ENCODE measurements at places on chromosomes 2 and 18. TPM values are rescaled to one million over a fixed set of nuclear protein-coding genes. Genes with fewer than 3 reads are reported as not detected.

DNA sequence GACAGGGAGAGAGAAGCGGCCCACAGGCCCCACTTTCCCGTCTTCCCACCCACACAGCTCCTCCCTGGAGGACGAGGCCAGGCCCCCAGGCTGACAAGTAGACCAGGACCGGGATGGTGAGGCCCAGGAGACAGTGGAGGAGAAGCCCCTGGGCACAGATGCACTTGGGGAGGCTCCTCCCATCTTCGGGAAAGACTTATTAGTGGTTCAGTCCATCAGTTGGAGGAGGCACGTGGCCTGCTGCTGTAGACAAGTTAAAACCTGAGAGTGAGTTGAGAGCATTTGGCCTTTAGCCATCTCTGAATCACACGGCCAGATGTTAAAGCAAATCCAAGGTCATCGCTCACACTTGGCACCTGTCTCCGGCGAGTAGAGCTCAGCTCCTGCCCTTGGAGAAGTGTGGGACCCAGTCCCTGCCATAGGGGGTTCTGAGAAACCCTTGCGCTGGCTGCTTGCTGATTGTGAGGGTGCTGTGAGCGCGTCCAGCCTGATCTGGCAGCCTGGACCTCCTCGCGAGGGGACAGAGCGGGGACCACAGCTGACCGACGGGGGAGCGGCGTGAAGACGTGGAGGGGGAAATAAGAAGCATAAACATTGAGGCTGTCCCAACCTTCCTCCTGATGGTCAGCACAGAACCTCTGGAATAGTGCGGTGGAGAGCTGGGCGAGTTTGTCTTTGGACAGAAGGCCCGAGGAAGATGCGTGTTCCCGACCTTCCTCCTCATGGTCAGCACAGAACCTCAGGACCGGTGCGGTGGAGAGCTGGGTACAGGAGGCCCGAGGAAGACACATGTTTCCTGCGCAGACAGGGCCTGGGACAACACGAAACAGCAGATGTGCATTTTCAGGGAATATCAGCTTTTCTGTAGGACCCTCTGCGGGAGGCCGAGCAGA, 24.7 kb upstream of the ALLC start:
- DNase-seq, result no peak

DNA sequence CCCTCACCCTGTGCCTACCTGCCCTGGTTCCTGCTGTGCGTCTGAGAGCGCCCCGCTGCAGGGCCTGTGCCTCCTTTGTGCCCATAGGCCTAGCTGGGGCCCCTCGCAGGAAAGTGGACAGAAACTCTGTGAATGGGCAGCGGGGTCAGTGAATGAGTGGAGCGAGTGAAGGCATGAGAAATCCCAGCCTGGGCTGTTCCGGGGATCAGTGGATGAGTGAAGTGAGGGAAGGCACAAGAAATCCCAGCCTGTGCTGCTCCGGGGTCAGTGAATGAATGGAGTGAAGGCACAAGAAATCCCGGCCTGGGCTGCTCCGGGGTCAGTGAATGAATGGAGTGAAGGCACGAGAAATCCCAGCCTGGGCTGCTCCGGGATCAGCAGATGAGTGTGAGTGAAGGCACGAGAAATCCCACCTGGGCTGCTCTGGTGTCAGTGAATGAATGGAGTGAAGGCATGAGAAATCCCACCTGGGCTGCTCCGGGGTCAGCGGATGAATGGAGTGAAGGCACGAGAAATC, 2.0 kb downstream of the COLEC11 start:
- DNase-seq, result no peak

- DNase-seq, result no peak
Measured at GRCh38 chr2:241768251-241768711, 8.3 kb upstream of the GAL3ST2 start.

GRCh38 chr18:27942706-27943105, 234.2 kb downstream of the CDH2 start:
- DNase-seq, result no peak

- DNase-seq, result no peak
Measured at GRCh38 chr2:141068053-141068682, 1062.6 kb downstream of the LRP1B start.

DNA sequence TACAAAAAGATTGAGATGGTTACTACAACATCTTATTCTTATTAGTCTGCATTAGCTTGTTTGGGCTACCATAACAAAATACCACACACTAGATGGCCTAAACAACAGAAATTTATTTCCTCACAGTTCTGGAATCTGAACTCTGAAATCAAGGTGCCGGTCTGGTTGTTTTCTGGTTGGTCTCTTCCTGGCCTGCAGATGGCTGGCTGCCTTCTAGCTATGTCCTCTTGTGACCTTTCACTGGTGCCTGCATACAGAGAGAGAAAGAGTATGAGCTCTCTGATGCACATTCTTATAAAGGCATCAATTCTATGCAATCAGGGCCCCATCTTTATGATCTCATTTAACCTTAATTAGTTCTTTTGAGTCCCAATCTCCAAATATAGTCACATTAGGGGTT, 696.5 kb downstream of the TDRD15 start:
- no peak for DNase-seq

- DNase-seq, result no peak
Measured at GRCh38 chr2:160657196-160657595, 163.6 kb upstream of the RBMS1 start.

GRCh38 chr18:23878336-23878900, 136.1 kb upstream of the TTC39C start:
- DNase-seq, result no peak

- no peak for DNase-seq
Measured at GRCh38 chr2:76415821-76416220, 705.1 kb upstream of the GCFC2 start.

DNA sequence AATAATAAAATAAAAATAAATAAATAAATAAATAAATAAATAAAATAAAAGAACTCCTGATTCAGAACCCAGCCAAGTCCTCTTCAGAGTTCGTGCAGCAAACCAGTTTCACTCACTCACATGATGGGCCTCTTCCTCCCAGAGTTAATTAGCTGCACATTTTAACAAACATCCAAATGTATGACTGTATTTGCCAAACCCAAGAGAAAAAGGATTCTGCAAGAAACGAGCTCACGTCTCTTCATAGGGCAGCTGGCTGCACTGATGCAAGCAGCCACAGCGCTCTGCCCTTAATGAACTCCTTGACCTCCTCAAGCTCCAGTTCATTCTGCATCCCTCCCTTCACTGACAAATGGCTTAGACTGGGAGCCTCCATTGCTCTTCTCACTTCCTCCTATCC, 55.1 kb downstream of the MREG start:
- DNase-seq, result no peak

DNA sequence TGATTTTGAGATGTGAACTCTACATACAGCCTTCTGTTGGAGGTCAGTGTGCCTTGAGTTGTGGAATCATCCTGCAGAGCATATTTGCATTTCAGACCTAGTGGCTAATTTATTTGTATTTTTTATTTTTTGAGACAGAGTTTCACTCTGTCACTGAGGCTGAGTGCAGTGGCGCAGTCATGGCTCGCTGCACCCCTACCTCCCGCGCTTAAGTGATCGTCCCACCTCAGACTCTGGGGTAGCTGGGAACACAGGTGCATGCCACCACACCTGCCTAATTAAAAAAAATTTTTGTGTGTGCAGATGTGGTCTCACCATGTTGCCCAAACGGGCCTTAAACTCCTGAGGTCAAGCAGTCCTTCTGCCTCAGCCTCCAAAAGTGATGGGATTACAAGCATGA, 104.4 kb downstream of the ASXL3 start:
- DNase-seq, result no peak

DNA sequence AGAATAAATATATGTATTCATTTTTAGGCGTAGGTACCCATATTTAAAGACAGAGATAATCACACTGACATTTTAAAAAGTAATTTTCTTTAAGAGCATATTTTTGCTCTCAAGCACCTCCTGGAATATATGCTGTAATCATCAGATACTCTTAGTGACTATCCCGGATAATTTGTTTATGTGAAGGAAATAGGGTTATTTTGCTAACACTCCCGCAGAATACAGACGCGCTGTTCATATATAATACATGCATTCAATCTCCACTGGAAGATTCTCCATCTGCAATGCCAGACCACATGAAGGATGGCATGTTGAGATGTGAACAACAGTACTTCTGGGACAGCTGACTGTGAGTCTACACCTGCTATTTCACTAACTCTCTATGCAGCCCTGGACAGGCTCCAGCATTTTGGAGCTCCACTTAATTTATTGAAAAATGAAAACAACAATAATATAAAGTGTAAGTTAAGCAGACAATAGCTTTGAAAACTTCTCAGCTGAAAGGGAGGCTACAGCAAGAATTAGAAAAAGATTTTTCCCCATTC, 430.6 kb downstream of the TMX3 start:
- DNase-seq, result no peak

DNA sequence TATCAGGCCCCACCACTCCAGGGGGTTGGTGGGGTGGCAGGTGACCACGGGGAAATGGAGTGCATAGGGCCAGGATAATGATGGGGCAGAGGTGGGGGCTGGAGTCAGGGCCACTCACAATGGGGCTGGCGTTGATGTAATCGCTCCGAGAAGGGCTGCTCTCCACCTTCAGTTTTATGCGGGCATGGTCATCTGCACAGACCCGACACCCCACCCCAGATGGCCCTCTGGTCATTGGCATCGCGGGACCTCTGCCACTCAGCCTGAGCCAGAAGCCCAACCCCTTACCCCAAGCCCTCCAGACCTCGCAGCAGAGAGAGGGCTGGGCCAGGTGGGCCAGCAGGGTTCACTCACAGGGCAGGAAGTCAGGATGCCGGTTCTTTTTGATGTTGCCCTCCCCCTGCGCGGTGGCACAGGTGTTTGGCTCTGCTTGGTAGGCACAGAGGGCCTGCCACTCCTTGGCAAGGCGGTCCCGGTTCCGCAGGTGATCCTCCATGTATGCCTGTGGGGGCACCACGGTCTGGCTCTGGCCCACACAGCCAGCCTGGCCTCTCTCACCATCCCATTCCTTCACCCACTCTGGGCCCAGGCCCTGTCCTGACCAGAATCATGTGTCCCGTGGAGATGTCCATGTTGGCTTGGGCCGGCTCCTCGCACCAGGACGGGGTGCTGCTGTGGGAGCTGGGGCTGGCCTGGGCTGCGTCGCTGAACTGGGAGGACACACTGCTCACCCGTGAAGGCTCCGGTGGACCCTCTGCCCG, 12.4 kb downstream of the PTPRN start:
- DNase-seq, result no peak

DNA sequence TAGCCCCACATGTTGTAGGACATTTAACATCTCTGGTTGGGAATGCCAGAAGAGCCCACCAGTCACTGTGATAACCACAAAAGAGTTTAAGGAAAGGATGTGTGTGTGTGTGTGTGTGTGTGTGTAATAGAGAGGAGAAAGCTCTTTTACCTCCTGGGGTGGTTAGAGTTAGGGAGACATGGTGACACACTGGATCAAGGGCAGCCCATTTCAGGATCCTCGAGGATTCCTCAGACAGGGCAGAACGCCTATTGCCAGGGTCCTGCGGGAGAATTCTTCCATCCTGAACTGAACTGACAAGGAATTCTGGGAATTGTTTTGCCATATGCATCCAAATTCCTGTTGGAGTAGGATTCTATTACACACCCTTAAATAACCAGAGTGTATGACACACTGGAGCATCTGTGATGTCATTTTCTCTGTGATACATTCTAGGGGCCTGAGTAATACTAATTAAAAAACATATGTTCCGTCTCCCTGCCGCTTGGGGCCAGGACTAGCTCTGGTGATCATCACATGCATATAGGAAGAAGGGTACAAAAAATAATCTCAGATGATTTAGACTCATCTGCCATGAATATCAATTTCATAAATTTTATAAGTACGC, 156.4 kb upstream of the MMADHC start:
- no peak for DNase-seq

DNA sequence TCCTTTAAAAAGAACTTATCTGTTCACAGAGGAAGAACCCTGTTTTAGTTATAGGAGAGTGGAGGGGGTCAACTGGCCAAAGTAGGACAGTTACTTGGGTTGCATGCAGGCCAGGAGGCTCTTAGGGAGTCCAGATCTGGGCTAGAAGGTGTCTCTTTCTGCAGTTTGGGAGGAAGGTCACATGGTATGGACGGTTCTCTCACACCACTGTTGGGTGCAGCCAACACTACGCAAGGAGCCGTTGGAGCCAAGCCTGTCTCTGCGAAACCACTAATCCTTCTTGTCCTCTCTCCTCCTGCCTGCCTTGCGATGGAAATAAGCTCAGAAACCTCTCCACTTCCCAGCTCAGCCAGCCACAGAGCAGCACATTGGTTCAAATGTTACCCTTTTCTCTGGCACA, 105.9 kb upstream of the TGFA start:
- DNase-seq, result no peak

DNA sequence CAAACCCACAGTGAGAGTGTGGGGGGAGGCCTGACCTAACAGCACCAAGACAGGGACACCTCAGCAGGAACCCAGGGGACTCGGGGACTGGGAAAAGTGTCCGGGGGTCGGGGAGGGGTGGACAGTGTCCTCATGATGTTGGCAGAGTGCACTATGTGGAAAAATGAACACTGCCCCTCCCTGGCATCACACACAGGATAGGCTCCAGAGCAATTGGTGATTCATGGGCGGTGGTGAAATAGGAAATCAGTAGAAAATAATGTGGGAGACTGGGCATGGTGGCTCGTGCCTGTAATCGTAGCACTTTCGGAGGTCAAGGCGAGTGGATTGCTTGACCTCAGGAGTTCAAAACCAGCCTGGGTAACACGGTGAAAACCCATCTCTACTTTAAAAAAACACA, 3.6 kb upstream of the ANO7 start:
- no peak for DNase-seq

- DNase-seq, result no peak
Measured at GRCh38 chr2:31060397-31060796, 77.8 kb downstream of the GALNT14 start.

GRCh38 chr18:31261792-31262582, 56.0 kb upstream of the DSG1 start:
- no peak for DNase-seq

DNA sequence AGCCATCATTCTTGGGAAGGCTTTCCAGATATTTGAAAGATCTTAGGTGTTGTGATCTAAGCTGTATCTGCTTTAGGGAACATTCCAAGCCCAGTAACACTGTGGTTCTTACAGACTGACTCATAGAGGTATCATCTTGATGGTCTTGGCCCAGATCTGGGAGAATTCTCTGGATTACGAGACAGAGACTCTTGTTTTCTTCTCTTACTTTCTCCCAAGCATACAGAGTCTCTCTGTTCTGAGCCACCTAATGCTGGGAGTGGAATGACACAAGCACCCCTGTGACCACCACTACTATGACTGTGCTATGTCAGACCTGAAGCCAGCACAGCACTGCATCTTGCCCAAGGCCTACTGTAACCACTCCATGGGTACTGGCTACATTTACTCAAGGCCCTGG, 81.0 kb upstream of the EPAS1 start:
- DNase-seq, result no peak

The SLC16A14 gene
- polyA plus RNA-seq, result 8.2 TPM

The TTC31 gene
- polyA plus RNA-seq, result 24.4 TPM

The CFAP210 gene
- 1.2 TPM for polyA plus RNA-seq

The SULT1C4 gene
- 41.4 TPM for polyA plus RNA-seq

The PPIL3 gene
- 69.8 TPM for polyA plus RNA-seq

The GALNT1 gene
- polyA plus RNA-seq, result 69.3 TPM

The CCDC74B gene
- polyA plus RNA-seq, result 12.4 TPM

The MARS2 gene
- 7.1 TPM for polyA plus RNA-seq

The HOXD13 gene
- polyA plus RNA-seq, result 0.14 TPM

Measured in right renal cortex interstitium (tissue), 3 donors.